Common myeloid progenitor, CD34-positive (primary cell): ENCODE measurements at places on chromosomes 16 and 17.
A peak's percentile ranks its signal among the peaks of the same experiment; 100 is the strongest.

DNA sequence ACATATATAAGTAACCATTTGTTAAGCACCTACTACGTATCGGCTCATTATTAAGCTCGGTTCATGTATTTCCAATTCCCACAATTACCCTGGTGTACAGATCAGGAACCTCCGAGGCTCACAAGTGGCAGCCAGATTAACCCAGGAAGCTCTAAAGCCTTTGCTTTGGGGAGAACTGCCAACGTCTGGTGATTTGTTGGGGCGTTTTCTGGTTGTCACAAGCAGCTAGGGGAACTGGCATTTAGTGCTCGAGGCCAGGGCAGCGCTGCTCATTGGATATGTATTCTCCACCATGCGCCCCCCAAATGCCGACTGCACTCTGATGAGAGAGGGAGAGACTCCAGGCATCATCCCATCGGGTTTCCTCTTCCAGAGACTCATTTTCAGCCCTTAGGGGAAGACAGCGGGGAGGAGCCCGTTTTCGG is 541 bp downstream of the ZNF18 start:
- DNase-seq = peak; percentile 81

- DNase-seq = no peak
Observed at GRCh38 chr16:89106533-89107202, 13.0 kb downstream of the ACSF3 start.

GRCh38 chr16:84055801-84056634 is 13.4 kb upstream of the SLC38A8 start:
- DNase-seq = no peak

DNA sequence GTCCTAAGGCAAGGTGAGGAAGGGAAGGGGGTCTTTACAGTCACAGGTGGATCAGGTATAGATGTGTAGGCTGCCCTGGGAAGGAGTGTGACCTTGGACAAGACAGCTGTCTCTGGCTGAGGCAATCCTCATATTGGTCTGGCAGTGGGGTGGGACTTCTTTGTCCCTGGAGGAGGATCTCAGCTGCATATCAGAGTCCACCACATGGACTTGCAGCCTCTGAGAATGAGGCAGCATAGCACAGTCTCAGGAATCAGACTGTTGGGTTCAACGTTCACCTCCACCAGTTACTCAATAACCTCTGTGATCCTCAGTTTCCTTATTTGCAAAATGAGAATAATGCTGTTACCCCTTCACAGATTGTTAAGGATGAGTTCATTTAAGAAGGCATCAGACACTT is 33.4 kb downstream of the ACSM2A start:
- no peak for DNase-seq
